ENCODE measurements at places on chromosomes 16 and 17. TPM values are rescaled to one million over a fixed set of nuclear protein-coding genes. Genes with fewer than 3 reads are reported as not detected.

PRSS8 gene
- total RNA-seq: 31.1 TPM

CMTM1 gene
- 0.34 TPM for total RNA-seq

DHRS11 gene
- total RNA-seq: 7.2 TPM

SLC2A4 gene
- total RNA-seq: 0.14 TPM

DBNDD1 gene
- 5.1 TPM for total RNA-seq

USP31 gene
- total RNA-seq: 22.2 TPM

CENPV gene
- total RNA-seq: 4.3 TPM

ZPBP2 gene
- total RNA-seq: not detected

GALNS gene
- 16.4 TPM for total RNA-seq

CCL23 gene
- total RNA-seq: not detected

SNX11 gene
- 18.8 TPM for total RNA-seq

RNF43 gene
- total RNA-seq: 10.3 TPM

MT1M gene
- total RNA-seq: 0.34 TPM

TBC1D3E gene
- not detected for total RNA-seq

DHX38 gene
- total RNA-seq: 79.6 TPM

TMEM238L gene
- total RNA-seq: not detected

BRICD5 gene
- total RNA-seq: 2.1 TPM

METRN gene
- total RNA-seq: 81.4 TPM

SYCE1L gene
- 0.34 TPM for total RNA-seq

IRF8 gene
- not detected for total RNA-seq

PPL gene
- total RNA-seq: 199 TPM

FOXC2 gene
- total RNA-seq: 0.78 TPM

TMEM204 gene
- total RNA-seq: 0.28 TPM

PHOSPHO1 gene
- total RNA-seq: not detected

ABCC3 gene
- 18.1 TPM for total RNA-seq

HID1 gene
- total RNA-seq: 0.71 TPM

ABI3 gene
- 0.14 TPM for total RNA-seq

Data from nasal cavity respiratory epithelium epithelial cell of viscerocranial mucosa (primary cell).